ENCODE measurements at places on chromosomes 12 and 14.

DNA sequence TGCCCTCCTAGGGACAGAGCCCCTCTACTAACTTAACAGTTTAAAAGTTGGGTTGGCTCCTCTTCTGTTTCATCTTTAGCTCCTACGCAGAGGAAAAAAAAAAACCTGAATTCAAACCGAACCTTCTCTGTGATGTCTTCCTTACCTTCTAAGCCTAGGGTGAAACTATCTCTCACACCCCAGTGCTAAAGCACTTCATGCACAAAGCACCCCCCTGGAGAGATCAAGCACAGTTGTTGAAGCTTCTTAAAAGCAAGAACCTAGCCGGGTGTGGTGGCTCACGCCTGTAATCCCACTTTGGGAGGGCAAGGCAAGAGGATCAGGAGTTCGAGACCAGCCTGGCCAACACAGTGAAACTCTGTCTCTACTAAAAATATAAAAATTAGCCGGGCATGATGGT, 37.6 kb downstream of the CORO1C start:
- DNase-seq = no peak

GRCh38 chr14:64244279-64244678, 49.9 kb downstream of the ESR2 start:
- DNase-seq = no peak

DNA sequence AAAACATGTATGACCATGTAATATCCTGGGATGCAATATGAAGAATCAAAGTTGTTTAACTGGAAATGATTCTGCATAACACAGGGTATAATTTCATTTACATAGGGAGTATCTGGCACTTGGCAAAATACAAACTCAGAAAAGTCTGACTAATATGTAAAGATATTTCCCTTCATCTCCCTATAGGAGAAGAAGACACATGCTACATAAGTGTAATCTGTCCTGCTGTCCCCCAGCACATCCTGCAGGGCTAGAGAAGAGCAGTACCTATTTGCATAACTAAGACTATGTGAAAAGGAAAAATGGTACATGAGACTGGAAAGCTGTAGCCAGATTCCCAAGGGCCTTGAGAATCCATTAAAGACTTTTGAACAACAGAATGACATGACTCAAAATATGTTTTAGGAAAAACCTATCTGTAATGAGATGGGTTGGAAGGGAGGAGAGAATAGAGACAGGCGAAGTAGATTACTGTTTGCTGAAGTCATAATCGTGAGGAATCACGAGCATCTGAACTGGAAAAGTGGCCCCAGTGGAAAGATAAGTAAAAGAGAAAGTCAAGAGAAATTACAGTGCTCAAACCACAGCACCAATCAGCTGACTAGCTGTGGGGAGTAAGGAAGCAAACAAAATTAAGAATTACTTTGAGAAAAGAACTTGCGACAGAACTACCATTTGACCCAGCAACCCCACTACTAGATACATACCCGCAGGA, 155.1 kb upstream of the HMGA2 start:
- no peak for DNase-seq

DNA sequence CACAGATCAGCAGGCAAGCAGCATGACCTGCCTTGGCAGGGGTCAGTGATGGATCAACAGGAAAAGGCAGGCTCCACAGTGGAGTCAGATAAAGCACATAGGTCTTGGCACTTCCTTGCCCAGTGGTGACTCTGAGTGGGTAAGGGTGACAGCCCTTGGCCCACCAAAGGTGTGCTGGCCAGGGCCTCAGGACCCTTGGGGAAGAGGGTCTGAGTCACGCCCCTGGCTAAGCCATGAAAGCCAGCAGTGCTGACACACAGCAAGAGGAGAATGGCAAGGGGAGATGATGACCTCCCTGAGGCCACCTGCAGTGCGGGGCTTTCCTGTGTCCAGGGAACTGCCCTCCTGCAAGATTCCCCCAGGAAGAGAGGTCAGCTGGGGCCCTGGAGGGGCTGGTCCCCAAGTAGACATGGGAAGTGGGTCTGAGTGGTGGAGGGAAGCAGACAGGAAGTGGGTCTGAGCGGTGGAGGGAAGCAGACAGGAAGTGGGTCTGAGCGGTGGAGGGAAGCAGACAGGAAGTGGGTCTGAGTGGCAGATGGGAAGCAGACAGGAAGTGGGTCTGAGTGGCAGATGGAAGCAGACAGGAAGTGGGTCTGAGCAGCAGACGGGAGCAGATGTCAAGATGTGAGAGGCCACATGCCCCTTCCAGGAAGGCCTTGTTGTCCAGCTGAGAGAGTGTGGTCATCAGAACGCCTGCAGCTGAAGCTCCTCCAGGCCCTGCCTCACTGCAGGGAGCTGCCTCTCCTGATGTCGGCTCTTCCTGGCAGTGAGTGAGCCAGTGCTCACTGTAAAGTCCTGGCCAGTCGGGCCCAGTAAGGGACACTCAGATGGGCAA, 34.8 kb downstream of the DIO3 start:
- DNase-seq = no peak

- DNase-seq = no peak
Observed at GRCh38 chr12:63668028-63668799, at the start of gene DPY19L2. TSS of gene DPY19L2 (minus strand) at chr12:63668493. CDS start at chr12:63668393, 100 bp downstream.

DNA sequence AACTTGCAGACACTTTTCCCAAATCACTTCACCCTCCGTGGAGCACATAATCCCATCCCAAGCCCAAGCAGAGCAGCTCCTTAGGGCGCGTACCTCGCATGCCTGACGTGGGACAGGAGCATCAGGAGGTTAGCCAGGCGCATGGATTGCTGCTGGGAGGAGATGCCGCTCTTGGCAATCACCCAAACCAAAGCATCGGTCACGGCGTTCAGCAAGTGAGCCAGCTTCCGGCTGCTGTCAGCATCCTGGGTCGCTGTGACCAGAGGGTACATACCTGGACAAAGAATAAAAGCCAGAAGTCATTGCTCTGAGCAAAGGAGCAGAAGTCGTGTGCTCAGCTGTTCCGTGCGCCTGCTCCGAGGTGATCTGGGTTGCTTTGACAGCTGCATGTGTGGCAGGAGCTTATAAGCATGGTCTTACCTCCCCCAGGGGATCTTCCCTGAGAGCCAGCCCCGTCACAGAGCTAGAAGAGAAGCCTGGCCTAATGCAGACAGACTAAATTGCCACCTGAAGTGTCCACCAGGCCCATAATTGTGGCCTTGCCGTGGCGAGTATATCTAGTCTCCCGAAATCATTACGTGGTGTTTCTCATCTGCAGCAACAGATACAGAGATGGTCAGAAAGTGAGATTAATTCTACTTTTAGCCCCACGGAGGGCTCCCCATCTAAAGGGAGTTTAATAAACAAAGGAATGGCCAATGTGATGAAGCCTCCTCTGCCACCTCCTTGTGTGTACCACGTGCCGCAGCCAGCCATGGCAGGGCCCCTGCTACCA, 59.1 kb downstream of the ESR2 start:
- no peak for DNase-seq

- DNase-seq = no peak
Observed at GRCh38 chr12:131869871-131870418, 24.5 kb upstream of the ULK1 start.

GRCh38 chr12:42666671-42667243, 77.2 kb upstream of the PRICKLE1 start:
- DNase-seq = no peak

DNA sequence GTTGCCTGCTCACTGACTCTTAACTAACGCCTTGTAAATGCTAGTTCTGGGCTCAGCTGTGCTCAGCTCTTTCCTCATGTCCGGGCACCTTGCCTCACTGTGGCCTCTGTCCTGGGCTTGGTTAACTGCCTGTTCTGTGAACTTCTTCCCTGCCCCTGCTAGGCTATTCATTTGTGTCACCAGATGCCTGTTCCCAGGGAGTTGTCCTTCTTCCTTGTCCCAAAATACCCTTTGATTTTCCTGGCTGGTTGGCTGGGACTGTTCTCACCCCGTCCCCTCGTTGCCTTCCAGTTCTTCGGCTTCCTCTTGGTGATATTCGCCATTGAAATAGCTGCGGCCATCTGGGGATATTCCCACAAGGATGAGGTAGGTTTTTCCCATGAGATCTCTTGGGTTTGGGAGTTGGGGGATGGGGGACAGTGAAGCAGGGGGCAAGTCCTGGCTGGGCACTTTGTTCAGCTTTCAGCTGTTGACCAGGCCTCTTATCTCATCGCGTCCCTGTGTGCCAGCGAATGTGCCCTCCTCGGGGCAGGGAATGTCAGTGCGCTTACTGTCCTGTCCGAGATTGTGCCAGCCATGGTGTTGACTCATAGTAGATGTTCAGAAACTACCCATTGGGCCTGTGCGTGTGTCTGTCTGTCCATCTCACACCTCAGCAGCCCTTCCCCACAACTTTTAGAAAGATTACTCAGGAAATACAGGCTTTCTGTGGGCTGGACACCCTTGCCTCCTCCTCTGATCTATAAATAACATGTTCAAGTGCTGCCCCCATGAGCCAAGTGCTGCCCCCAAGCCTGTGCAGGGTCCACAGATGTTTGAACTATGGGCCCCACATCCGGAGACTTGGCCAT, 33.1 kb downstream of the CD9 start:
- DNase-seq = no peak

DNA sequence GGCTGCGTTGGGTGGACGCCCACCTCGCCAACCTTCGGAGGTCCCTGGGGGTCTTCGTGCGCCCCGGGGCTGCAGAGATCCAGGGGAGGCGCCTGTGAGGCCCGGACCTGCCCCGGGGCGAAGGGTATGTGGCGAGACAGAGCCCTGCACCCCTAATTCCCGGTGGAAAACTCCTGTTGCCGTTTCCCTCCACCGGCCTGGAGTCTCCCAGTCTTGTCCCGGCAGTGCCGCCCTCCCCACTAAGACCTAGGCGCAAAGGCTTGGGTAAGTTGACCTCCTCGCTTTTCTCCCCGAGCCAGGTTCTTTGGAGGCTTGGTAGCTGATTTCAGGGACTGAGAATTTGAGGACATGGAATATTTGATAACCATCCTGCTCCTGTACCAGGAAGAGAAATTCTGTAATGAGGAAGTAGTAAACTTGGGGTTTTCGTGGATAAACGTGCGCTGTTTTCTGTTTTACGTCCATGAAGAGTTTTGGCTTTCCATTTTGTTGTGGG, 530 bp downstream of the APAF1 start:
- DNase-seq = no peak

GRCh38 chr14:40309124-40309523, 876.9 kb upstream of the FBXO33 start:
- no peak for DNase-seq

GRCh38 chr12:13559318-13559978, 362.9 kb downstream of the EMP1 start:
- DNase-seq = no peak

GRCh38 chr12:84998341-84998740, 37.7 kb downstream of the TSPAN19 start:
- DNase-seq = no peak

GRCh38 chr12:132610051-132610759, at the start of gene LRCOL1:
TSS of gene LRCOL1 (minus strand) at chr12:132610582. CDS start at chr12:132606251, 4,331 bp downstream.
- no peak for DNase-seq

DNA sequence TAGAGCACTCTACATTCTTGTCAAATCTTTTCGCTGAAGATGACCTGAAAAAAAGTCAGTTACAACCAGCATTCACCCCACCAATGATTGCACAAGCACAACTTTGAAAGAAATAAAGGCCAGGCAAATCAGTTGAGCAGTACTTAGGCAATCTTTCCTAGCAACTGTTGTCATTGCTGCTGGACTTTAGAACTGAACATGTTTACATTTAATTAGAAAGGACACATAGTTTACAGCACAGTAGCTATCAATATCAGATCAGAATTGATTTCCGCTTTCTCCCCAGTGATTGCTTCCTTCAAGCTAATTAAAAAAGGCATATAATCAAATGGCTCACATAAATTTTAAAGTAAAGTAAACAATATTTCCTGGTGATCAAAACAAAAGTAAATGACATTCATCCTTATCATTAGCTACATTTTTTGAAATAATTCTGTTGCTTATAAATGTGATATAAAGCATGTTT, 128.4 kb downstream of the FOXA1 start:
- no peak for DNase-seq

GRCh38 chr14:58089612-58090011, 62.4 kb downstream of the ARMH4 start:
- no peak for DNase-seq

GRCh38 chr12:57823908-57824640, 5.5 kb upstream of the AVIL start:
- DNase-seq = no peak

DNA sequence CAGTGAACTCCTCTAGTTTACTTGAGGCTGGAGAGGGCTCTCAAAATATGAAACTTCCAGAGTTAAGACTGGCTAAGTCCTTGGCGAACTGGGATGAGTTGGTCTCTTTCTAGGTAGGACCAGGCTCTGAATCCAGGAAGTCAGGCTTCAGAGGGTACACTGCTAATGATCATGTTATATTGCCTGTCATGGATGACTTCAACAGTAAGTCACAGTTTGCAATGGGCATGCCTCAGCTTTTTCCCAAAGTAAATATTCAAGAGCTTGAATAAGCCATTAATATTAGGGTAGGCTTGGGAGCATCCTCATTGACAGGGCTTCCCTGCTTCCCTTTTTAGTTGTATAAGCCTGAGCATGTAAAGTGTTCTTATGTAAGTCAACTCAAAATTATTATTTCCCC, 61.7 kb upstream of the PTHLH start:
- no peak for DNase-seq

- no peak for DNase-seq
Observed at GRCh38 chr14:99410019-99410418, 70.6 kb downstream of the SETD3 start.

DNA sequence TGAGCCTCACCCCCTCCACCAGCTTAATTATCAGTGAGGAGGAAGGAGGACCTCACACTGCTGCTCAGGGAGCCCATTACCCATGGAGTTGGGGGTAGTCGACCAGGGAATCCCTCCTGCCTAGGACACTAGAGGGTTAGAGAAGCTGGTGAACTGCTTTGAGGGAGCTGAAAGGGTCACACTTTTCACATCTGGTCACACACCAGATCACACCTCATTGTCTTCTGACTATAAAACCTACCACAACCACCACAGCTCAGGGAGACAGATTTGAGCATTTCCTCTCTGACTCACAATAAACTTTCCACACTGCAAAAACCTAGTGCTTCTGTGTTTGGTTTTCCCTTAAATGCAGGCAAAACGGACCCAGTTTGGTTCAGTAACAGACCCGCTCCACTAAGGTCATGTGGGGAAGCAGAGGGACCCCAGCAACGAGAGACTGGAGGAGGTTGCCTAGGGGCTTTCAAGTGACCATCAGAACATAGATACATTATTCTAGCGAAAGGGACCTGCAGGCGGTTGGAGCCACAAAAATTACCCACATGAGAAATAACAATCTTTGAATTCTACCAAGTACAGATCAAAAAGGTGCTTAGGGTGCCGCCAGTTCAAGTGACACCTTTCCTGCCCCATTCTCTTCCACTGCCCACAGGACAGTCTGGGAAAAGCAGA, 151.4 kb upstream of the AVPR1A start:
- no peak for DNase-seq

All from SIG-M5 (cell line).